ENCODE measurements at places on chromosomes 2 and 18.

DNA sequence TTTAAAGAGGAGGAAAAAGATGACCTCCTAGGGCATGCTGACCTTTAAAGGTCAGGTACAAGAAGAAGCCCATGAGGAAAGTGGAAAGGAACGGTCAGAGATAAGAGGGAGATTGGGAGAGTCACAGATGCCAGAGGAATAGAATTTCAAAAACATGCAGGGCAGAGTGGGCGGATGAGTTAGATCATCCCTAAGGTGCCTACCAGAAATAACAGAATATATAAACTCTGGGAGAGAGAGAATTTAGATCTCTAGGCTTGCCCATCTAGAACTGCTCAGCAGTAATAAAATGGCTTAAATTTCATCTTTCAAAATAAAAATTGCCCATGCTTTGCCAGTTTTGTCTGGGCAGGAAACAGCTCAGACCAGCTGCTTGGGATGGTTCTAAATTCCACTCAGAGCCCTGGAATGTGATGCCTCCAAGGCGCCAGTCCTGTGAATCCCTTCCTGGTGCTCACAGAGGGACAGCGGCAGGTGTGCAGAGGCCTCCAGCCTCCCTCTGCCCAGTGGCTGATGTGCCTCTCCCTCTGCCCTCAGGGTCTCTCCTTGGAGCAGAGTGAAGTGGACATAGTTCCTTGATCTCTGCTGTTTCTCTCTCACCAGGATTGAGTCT, 130.9 kb downstream of the ANTXR1 start:
- DNase-seq: no peak

DNA sequence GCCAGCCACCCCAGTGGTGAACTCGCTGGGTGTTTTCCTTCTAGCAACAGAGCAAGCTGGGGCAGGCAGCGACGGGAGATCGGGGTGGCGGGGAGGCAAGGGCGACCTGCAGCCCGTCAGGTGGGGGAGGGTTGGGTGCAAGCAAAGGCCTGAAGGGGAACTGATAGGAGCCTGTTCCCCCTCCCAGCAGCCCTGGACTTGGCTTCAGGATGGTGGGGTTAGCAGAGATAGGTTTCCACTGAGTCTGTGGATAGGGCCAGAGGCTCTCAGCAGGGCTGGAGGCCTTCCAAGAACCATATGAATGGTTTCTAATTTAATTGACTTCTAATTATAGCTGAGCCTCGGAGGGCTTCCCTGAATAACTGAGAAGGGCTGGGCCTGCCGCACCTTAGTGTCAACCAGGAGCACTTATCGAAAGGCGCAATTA, 55.3 kb downstream of the EDAR start:
- no peak for DNase-seq

- no peak for DNase-seq
Measured at GRCh38 chr2:62363166-62363565, 142.8 kb downstream of the TMEM17 start.

GRCh38 chr2:217045700-217046475, 186.0 kb upstream of the TNP1 start:
- no peak for DNase-seq

DNA sequence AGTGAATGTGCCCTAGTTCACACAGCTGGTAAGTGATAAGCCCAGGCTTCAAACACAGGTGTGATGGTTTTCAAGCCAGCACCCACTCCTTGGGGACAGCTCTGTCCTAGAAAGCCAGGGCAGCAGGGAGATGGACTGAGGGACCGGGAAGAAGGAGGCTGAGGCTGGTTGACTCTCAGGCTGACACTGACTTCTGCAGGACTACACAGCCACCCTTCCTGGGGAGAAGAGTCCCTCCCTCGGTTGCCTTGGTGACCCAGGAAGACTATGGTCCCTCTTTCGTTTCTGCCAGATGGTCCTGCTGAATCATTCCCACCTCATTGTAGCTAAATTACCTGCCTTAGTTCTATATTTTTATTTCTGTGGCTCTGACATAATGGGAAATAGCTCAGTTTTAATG, 11.3 kb upstream of the FSHR start:
- DNase-seq: no peak

DNA sequence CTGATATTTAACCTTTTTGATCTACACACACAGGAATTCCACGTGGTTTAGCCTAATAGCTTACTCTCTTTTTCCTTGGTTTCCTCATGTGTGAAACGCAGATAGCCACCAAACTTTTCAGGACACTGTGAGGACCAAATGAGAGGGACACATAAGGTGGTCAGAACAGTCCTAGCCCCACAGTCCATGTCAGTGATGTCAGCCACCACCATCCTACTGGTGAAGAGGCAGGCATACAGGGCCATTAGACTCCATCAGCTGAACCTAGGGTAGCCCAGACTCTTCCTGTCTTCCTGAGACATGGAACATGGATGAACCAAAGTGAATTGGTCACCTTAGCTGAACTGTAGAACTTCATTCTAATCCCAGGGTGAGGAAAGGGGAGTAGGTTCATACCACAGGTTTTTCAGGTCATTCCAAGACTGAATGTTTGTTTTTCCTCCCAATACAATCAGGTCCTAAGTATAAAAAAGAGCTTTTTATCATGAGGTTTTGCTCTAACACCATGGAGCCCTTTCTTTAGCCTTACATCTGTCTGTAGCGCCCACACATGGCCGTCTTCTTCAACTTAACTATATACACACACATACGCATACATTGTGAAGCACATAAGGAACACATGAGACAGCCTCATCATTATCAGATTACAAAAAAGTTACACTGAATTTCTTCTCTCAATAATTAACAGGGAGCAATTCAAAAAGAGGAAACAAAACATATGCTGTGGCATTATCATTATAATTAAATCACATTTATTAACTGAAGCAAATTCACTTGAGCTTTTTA, 18.5 kb upstream of the NFE2L2 start:
- no peak for DNase-seq

GRCh38 chr2:161265874-161266273, 42.4 kb upstream of the PSMD14 start:
- no peak for DNase-seq

GRCh38 chr2:226690461-226691024, 109.1 kb downstream of the IRS1 start:
- no peak for DNase-seq

DNA sequence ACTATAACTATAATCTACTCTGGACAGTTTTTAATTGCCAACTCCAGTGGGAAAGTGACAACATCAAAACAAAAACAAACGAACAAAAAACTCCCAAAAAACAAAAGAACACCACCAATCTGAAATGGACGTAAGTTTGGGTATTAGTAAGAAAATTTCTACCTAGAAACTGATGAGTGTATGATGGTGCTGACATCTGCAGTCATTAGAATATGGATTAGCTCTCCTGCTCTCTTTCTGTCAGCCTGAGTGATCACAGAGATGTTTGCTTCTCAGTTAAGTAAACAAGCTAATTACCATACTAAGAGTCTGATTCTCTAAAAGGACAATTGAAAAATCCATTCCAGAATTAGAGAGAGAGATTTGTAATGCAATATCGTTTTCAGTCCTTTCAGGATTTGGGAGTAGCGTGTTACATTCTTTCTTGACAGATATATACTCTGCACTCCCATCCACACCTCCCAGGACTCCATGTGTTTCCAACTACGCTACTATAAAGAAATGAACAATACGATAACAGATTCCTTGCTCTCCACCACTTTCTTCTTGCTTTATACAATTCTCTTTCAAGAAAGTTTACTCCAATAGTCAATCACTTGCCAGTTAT, 1347.4 kb upstream of the PIK3C3 start:
- no peak for DNase-seq

- no peak for DNase-seq
Measured at GRCh38 chr2:109649736-109650695, 35.9 kb downstream of the SOWAHC start.

DNA sequence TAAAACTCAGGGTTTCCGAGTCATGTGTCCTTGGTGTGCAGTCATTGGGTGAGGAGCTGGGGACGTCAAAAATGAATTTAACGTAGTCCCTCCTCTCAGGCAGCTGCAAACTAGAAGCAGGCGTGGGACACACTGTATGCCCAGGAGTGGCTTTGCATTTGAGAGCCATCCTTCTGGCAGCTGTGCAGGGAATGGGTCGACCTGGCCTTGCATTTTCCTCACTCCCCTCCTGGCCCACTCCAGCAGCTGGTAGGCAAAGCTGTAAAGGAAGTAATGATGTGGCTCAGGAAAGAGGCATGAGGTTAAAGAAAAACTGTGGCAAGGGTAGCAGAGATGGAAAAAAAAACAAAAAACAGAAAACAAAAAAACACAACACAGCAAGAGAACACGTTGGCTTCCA, 46.5 kb downstream of the RNF144A start:
- DNase-seq: no peak

DNA sequence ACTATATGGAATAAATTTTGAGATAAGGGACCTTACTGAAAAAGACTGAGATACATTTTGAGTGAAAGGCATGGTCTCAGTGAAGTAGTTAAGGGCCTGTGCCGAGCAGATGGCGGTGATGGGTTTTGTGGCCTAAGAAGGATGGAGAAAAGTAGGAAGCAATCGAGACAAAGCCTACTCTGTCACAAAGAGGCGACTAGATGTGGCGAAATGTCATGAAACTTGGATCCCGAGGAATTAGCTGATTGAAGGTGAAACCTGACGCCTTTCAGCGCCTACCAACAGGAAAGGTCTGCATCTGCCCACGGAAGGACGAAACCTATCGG, 558 bp upstream of the CEP192 start:
- no peak for DNase-seq

- no peak for DNase-seq
Measured at GRCh38 chr2:165777522-165778186, 16.4 kb downstream of the GALNT3 start.

DNA sequence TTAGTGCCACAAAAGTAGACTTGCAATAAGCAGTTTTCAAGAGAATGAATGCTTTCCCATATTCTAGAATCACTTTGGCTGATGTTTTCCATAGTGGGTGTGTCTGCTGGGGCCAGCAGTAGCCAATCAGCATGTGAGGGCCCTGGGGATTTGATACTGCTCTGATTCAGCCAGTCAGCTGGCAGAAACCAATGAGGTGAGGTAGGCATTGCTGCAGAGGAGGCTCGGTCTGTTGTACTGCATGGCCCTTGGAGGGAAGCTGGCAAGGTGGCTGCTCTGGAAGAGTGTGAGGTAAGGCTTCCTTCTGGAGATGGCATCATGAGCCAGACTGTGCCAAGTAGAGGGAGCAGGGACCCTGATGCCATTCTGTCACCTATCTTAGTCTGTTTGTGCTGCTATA, 22.7 kb downstream of the TMEM87B start:
- DNase-seq: no peak

- no peak for DNase-seq
Measured at GRCh38 chr2:169790581-169790980, 8.1 kb upstream of the SSB start.

DNA sequence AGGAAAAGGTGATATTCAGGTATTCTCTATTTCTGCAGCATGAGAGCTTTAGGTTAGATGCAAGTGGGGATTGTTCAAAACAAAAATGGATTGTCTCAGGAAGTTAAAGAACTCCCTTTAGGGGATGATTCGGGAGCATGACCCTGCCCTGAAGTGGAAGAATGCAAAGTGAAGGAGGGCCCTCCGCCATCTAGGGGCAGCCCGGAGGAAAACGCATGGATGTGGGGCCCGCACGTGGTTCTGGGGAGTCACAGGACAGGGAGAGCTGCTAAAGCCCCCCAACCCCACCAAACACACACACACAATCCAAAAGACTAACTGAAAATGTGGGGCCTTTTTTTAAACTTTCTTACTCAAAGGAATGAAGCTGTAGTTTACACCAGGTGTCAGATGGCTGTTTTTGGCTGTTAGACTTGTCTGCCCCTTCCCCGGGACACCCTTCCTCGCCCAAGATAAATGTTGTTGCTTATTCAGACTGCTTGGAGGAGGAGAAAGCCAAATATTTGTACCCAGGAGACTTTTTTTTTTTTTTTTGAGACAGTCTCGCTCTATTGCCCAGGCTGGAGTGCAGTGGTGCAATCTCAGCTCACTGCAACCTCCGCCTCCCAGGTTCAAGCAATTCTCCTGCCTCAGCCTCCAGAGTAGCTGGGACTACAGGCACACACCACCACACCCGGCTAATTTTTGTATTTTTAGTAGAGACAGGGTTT, 78.8 kb downstream of the HNRNPLL start:
- DNase-seq: no peak

GRCh38 chr2:195214072-195214471, 443.0 kb upstream of the SLC39A10 start:
- DNase-seq: no peak

DNA sequence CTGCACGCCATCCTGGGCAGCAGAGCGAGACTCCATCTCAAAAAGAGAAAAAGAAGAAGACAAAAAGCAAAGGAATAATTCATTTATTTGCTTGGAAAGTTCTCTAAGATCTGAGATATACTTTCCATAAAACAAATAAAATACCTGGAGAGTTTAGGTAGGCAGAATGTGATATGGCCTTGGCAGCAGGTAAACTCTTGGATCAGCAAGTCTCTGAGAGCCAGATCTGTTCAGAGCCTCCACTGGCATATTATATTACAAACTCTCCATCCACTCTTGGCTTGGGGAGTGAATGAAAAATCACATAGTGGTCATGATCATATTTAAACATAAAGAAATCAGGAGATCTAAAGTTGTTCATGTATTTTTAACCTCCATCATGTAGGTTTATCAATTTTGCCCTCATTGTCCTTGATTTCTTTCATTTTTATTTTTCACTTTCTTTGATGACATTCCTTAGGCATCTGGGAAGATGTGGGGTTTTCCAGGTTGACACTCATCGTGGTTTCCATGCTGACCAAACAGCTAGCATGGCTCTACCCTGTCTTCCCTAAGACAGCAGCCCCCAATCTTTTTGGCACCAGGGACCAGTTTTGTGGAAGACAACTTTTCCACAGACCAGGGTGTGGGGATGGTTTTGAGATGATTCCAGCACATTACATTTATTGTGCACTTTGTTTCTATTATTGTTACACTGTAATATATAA, 10.2 kb downstream of the LRRFIP1 start:
- no peak for DNase-seq

DNA sequence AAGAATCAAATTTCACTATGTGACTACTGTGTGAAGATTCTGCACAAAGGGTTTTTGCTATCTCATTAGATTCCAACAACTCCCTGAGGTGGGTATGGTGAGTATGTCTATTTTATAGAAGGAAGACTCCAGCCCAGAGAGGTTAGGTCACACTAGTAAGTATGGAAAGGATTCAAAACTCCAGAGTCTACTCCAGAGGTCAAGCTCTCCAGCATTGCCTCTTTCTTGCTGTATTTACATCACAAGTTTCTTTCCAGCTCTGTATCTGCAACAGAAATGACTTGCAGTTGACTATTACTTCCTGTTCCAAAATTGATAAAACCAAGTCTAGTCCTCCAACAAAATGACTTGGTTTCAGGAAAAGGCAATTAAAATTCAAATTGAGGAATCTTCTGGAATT, 2.1 kb downstream of the COL4A4 start:
- DNase-seq: no peak

GRCh38 chr2:121231385-121232000, 53.5 kb downstream of the TFCP2L1 start:
- no peak for DNase-seq
